ENCODE measurements at places on chromosomes 5 and 9.

- no peak for DNase-seq
Measured at GRCh38 chr5:84403773-84404172, 19.1 kb upstream of the EDIL3 start.

GRCh38 chr5:171162596-171162995 is 146.5 kb upstream of the TLX3 start:
- DNase-seq: no peak

- DNase-seq: peak; percentile 8
Measured at GRCh38 chr9:99778308-99778707, 43.4 kb upstream of the NR4A3 start.

DNA sequence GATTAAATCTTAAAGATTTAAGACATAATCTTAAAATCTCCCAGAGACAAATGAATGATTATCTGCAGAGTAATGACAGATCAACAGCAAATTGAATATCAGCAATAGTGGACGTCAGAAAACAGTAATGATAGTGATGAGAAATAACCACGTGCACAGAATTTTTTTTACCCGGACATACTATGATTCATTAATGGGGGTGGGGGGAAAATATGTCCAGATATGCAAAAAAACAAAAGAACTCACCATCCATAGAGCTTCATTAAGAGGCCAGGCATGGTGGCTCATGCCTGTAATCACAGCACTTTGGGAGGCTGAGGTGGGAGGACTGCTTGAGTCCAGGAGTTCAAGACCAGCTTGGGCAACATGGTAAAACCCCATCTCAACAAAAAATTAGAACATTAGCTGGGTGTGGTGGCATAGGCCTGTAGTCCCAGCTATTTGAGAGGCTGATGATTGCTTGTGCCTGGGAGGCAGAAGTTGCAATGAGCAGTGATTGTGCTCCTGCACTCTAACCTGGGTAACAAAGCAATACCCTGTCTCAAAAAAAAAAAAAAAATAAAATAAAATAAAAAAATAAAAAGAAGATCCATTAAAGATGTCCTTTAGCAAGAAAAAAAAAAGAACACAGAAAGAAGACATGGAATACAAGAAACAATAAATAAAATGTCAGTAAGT is 30.9 kb upstream of the SHOC1 start:
- DNase-seq: no peak

GRCh38 chr5:56612759-56613158 is 202.6 kb upstream of the MAP3K1 start:
- no peak for DNase-seq

GRCh38 chr5:133924221-133924920 is 44.1 kb downstream of the C5orf15 start:
- DNase-seq: peak; percentile 49

DNA sequence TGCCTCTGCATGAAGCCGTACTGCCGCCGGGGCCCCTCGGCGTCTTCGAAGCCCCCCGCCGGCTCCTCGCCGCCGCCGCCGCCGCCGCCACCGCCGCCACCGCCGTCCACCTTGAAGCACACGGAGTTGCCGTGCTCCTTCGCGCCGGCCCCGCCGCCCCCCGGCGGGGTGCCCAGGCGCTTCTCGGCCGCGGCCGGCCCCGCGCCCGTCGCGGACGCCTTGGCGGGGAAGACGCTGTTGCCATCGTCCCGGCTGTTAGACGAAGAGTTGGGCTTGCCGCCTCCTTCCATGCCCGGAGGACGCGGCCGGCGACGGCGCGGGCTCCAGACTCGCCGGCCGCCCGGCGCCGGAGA is 400 bp downstream of the HCN1 start:
- no peak for DNase-seq

- DNase-seq: no peak
Measured at GRCh38 chr9:113796646-113797426, 79.3 kb upstream of the ZNF618 start.

GRCh38 chr9:134644725-134645606 is 3.4 kb downstream of the COL5A1 start:
- peak; percentile 26 for DNase-seq

DNA sequence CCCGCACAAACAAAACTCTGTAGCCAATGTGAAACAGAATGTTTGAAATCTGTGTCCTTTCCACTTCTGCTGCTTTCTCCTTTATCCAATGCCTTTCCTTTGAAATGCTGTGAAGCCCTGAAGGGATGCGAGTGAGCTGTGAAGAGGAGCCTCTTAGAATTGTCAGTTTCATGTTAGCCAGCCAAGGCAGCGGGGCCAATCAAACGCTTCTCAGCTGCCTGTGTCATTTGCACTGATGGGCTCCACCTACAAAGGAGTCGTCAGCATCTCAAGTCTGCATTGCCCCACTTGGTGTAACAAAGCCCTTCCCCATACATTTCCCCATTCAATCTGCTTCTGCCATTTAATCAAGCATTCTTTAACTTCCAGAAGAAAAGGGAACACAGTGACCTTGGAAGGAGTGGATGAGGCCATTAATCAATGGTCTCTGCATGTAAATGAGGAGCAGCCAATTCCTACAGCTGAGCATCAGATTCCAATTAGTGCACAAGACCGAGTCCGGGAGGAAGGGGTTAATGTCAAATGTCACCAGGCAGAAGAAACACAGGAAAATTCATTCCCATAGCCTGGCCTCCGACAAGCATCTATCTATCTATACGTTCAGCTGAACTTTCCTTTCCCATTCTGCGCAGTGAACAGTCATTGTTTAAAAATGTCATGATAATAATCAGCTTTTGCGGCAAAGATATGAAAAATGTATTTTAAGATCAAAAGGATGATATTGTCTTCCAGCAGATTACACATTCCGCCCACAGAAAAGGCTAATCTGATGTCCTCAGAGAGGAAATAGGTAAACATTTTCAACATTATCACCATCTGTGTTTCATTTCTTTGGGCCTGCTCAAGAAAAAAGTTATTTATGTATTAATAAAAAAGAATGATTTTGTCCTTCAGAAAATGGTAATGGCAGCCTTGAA is 154.6 kb downstream of the FSTL4 start:
- DNase-seq: no peak

DNA sequence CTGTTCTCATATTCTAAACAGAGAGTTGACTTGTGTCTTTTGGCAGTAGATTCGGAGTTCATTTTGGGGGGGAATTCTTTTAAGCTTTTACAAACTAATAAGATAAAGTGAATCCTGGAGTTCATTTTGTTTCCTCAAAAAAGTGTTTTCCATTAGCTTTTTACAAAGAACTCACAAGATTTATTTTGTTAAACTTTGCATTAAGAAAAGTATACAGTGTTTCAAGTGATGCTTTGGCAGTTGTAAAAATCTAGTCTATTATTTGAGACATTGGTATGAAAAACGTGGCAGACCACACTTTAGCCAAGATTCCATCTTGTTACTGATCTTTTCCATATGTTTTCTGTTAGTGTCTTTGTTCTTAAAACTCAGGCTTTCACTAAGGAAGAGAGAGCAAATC is 1.2 kb upstream of the OMD start:
- no peak for DNase-seq

GRCh38 chr5:8840237-8840636 is 705.6 kb downstream of the SEMA5A start:
- DNase-seq: no peak

GRCh38 chr5:175823731-175824525 is 47.5 kb upstream of the CPLX2 start:
- DNase-seq: no peak

DNA sequence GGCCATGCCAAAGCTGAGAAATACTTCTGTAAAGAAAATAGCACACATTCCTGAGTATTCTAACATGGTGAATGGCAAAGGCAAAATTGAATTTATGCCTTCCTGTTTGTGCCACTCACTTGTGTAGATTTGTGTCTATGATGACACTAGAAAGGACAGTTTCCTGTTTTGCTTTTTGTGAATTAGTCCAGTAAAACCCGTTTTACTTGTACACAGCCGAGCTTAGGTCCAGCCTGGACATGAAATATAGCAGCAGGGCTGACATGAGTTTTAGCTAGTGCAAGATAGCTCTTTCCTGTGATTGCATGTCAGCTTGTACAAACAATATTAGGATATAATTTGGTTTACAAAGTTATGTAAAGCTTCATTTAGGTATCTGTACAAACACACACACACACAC is 1891.7 kb upstream of the WWC1 start:
- no peak for DNase-seq

GRCh38 chr9:86406366-86406765 is 52.2 kb upstream of the TUT7 start:
- DNase-seq: no peak

- no peak for DNase-seq
Measured at GRCh38 chr5:170181902-170182301, 50.9 kb upstream of the C5orf58 start.

- no peak for DNase-seq
Measured at GRCh38 chr5:179749857-179750508, 17.4 kb downstream of the MAML1 start.

DNA sequence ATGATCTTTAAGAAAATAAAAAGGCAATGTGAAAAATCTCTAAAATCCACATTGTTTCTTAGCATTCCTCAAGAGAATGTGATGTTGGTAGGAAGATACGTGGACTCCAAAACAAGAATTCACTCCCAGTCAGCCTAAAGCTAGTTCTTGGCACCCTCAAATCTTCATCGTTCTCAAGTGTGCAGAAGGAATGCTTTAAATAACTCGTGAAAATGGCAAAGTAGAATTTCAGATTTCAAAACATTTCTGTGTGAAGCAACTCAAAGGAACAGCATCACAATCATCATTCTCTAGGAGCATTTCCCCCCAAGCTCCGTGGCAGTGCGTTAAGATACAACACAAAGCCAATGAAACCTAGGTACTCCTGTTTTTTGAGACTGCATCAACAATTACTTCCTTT is 185.1 kb upstream of the DMAC1 start:
- peak; percentile 46 for DNase-seq

GRCh38 chr5:83401122-83401731 is 70.3 kb upstream of the VCAN start:
- no peak for DNase-seq

GRCh38 chr5:148090773-148091250 is 27.0 kb downstream of the SPINK5 start:
- DNase-seq: no peak

GRCh38 chr5:90866333-90866732 is 307.7 kb downstream of the ADGRV1 start:
- DNase-seq: peak; percentile 56

- DNase-seq: no peak
Measured at GRCh38 chr9:134404376-134405358, 78.4 kb downstream of the RXRA start.

- DNase-seq: no peak
Measured at GRCh38 chr9:137412431-137412830, 10.5 kb downstream of the EXD3 start.

- DNase-seq: no peak
Measured at GRCh38 chr9:115923903-115924668, 229.5 kb upstream of the PAPPA start.

DNA sequence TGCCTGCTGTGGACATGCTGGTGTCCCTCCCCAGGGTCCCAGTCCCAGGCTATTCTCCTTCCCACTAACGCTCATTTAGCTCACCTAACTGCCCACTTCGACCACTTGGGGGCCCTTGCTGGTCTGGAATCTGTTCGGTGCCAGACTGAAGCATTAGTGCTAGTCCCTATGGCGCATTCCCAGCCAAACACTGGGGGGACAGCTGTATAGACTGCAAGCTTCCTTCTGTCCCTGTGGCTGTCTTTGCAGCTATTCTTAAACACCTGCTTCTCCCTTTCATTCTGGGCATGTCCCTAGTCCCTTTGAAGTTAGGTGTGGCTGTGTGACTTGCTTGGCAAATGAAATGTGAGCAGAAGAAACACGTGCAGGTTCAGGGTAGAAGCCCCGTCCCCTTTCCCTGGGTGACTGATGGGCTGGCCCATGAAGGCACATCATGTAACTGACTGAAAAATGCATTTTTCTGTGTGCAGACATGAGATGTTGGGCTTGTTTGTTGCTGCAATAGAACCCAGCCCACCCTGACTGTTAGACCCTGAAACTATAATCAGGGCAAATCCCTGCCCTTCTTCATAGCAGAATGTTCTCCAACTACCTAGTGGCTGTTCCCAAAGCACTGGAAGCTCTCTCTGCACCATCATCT is 134.4 kb downstream of the BARX1 start:
- DNase-seq: no peak

- DNase-seq: peak; percentile 16
Measured at GRCh38 chr5:117414926-117415325, 840.3 kb upstream of the SEMA6A start.

DNA sequence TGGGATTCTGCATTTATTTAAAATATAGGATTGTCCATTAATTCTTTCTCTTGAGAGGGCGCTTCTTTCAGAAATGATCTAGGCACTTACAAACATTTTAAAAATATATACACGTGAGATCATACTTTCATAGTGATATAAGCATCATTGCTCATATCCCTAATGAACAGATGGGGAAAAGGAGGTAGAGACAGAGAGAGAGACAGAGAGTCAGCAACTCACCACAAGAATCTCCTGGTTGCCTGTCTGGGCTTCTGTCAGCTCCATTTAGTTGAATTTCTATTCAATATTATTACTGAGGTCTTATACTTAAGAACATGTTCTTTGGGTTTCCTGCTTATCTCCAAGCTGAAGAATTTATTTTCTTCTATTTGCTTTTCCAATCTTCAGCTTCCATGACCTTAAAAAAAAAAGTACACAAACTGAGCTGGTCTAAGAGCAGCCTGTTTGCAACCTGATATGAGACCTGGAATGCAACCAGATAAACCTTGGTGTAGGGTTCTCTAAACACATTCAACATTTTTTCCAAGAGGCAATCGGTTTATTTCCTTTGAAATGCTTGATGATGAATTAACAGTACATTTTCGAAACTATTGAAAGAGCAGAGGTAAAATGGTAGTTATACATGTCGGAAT is 51.6 kb upstream of the LIFR start:
- no peak for DNase-seq

DNA sequence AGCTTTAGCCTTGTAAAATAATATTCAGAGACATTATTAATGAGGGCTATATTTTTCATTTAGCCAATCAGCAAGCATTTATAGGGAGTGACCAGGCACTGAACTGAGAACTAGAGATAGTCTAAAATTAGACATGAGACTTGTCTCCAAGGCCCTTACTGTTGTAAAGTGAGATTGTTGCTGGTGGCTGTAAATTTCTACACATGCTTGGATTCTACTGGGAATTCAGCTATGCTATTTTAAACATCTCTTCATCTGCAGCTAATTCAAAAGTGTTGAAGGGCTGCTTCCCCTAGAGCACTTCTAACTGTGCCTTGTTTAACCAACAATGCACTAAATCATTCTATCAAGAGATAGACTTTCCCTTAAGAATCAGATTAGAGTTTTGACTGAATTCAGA is 67.4 kb downstream of the CHSY3 start:
- no peak for DNase-seq

GRCh38 chr9:127210851-127211730 is 53.5 kb upstream of the GARNL3 start:
- no peak for DNase-seq

Data from pons (tissue), 1 donor.